ENCODE measurements at places on chromosomes 1 and 21.
A peak's percentile ranks its signal among the peaks of the same experiment; 100 is the strongest.

- DNase-seq: no peak
Measured at GRCh38 chr1:196680107-196680506, 28.3 kb downstream of the CFH start.

GRCh38 chr1:87765681-87766070 lies 437.0 kb downstream of the LMO4 start:
- DNase-seq: no peak

- no peak for DNase-seq
Measured at GRCh38 chr1:935751-936231, 12.1 kb downstream of the SAMD11 start.

GRCh38 chr1:39609618-39610331 lies 29.7 kb downstream of the HEYL start:
- DNase-seq: peak; percentile 51

GRCh38 chr21:42317341-42317741 lies 2.1 kb upstream of the TFF3 start:
- DNase-seq: no peak

DNA sequence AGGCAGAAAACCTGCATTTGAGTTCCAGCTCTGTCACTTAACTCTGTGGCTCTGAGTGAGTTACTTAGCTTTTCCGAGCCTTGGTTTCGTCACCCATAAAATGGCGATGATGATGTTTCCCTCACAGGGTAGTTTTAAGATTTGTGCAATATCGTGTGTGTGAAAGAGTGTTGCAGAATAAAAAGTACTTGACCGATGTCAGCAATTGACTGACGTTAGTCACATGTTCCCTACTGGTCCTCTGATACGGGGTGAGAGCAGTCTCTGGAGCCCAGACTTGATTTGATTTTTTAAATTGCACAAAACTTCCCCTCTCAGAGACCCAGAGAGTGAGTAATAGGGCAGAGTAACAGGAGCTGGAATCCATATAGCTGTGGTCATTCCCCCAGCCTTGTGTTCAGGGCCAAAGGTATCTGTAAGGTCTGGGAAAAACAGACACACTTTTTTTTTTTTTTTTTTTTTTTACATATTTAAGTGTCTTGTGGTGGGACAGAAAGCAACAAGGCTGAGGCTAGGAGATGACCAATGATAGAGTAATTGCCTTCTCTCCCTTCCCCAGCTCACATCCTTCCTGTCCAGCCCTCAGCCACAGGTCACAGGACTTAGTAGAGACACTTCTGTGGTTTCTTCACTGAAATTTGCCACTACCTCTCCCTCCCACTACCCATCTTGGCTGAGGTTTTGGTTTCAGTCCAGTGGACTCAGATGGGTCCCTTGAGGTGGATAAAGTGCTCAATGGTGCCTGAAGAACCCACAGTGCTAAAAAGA lies 2.0 kb downstream of the FCER1G start:
- DNase-seq: no peak

DNA sequence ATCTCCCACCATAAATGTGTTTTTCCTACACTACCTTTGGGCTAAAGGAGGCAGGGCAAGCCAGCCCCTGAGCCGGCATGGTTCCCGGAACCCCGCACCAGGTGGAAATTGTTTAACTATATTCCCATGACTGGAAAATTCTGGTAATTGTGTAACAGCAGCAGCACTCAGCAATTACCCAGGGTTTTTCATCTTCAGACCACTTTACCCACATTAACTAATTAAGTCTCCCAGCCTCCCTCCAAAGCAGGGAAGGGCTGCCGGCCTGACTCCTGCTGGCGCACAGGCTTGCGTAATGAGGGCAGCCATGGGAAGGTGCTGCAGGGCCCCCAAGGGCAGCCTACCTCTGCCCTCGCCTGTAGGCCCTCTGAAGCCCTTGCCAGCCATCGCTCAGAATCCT lies 140.7 kb upstream of the VAMP3 start:
- no peak for DNase-seq

- no peak for DNase-seq
Measured at GRCh38 chr1:246781212-246781611, 57.0 kb downstream of the SCCPDH start.

DNA sequence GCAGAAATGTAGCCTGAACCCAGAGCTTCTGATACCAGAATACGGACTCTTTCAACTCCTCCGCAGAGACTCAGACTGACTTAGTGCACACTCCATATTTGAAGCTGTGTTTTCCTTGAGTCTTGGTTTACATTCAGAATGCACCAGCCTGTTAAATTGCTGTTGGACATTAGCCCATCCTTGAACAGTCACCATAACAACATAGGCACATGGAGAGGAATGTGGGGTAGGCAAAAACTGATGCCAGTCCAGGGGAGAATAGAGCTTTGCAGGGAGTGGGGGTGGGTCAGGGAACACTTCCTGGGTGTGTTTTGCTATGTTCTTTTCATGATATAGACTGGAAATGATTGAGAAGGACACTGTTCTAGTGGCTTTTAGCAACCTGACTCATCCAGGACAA lies 76.3 kb upstream of the CACNA1E start:
- no peak for DNase-seq

- no peak for DNase-seq
Measured at GRCh38 chr1:227742738-227743715, 7.8 kb downstream of the SNAP47 start.

DNA sequence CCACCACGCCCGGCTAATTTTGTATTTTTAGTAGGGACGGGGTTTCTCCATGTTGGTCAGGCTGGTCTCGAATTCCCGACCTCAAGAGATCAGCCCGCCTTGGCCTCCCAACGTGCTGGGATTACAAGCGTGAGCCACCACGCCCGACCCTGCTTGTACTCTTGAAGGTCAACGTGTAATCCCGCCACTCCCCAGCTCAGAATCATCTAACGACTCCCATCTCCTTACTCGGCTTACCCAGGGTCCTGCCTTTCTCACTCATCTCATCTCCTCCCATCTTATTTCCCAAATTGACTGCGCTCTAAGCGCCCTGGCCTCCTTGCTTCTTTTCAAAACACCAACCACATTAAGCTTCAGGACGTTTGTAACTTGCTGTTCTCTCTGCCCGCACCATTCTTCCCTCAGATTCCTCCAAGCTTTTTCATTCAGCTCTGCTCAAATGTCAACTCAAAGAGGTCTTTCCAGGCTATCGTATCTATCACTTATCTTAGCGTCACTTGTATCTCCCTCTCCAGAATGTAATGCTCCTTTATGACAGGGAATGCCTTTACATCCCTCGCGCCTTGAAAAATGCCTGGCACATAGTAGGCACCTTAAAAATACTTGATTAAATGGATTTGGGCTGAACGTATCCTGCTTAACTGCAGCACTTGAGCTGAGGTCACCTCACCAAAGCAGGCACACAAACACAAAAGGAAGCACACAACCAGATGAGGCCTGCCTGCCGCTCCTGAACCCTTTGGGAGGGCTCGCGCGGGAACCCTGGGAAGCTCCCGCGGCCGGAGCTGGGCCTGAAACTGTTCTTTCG lies 1.4 kb upstream of the USP1 start:
- DNase-seq: no peak

DNA sequence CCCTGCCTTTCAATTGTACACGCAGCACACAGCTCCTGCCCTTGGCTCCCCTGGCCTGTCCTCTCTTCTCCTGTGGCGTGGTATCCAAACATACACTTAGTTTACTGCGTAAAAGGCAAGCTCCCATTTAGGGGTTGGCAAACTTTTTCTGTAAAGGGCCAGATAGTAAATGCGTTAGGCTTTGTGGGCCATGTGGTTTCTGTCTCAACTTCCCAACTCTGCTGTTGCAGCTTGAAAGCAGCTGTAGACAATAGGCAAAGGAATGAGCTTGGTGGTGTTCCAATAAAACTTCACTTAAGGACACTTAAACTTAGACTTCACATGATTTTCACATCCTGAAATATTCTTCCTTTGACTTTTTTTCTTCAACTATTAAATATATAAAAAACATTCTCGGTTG lies 63.3 kb downstream of the RHOU start:
- DNase-seq: no peak

DNA sequence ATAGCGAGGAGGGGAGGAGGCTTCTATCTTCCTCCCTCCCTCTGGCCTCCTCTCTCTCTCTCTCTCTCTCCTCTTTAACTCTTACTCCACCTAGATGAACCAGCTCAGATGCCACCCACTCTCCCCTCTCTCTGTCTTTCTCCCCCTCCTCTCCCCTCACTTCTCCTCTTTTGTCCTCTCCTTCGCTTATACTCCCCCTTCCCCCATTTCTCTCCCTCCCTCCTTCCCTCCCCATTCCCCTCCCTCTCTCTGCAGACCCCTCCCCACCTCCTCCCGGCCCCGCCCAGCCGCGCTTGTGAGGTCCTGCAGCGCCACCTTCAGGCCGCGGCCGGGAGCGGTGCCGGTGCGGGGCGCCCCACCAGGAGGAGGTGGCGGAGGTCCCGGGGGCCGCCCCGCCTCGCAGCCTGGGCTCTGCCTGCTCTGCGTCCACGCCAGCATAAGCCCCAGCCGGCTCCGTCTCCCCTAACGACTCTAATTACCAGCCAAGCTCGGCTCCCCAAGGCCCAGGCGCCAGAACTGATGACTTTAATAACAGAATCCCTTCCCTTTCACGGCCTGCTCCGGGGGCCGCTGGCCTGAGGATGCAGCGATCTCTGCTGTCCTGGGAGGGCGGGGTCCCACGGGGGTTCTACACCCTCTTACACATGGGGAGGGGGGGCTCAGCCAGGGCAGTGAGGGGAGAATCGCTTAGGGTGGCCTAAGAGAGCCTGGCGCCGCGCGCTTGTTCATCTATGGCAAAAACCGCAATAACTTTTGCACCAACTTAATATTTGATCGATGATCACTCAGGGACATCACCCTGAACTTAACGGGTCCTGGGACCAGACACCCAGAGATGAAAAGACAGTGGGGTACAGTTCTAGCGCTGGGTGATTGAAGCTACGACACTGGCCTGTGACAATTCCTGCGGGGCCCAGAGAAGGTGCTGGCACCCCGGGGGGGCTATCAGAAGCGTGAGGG lies 637.3 kb downstream of the MATN1 start:
- DNase-seq: no peak

DNA sequence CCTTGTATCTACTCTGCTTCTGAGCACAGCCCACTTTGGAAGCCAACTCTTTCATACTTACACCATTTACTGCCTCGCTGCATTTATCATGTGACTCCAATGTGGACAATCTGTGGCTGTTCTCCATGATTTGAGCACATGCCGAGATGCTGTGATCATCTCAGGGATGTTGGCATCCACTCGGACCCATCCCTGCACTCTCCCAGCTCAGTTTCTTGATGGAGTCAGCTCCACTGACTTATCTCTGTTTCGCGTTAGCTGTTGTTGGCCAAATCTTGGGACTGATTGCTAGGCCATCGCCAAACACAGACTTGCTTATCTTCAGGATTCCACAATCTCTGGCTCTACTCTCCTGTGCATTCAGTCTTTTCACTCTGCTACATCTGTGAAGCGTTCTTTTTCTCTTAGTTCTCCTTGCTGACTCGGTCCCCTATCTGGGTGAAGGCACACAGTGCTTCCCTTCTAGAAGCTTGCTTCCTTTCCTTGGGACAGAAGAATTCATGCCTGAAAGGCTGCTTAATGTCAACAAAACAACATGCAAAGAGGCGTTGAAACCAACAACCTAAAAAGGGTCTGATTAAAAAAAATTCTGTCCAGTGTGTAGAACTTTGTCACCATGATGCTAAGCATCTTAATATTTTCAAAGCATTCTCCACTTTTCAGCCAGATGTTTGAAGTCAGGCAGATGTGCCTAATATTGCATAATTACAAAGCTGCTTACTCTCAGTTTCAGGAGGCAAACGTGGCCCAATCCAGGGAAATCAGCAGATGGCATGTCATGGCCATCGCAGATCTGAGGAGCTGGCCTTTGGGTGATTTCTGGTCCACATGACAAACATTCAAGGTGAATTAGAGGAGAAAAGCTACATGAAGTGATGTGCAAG lies 120.7 kb downstream of the NGF start:
- no peak for DNase-seq

DNA sequence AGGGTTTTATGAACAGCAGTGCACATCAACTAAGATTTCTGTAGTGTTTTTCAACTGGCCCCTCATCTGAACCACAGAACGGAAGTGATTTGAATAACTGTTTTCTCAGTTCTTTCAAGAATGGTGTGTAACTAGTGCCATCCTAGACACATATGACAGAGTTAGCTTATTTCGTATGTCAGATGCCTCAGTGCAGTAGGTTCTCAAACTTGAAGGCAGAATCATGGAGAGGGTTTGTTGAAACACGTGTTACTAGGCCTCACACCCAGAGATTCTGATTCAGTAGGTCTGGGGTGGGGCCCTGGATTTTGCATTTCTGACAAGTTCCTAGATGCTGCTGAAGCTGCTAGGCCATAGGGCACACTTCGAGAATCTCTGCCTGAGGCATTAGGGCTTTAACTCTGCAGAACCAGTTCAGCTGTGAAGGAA lies 49.0 kb downstream of the SCCPDH start:
- DNase-seq: no peak

DNA sequence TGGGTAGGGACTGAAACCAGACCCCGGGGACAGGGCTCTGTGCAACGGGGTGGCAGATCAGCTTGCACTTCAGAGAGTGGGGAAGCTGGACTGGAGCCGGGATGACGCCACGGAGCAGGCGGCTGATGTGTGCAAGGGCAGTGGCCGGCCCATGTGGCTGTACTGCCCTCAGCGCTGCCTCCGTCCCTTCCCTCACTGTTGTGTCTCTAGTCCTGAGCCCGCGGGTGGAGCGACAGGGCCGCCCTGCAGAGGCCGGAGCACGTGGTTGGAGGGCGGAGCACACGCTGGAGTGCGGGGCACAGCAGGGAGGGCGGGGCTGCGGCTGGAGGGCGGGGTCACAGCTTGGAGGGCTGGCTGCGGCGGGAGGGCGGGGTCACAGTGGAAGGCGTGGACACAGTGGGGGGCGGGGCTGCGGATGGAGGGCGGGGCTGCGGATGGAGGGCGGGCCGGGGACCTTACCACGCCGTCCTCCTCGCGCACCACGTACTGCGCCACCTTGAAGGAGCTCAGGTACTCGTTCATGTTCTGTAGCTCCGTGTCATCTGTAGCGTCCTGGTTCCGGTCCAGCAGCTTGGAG lies 52.4 kb downstream of the CHD5 start:
- DNase-seq: no peak

GRCh38 chr1:24384251-24385090 lies 29.1 kb downstream of the STPG1 start:
- no peak for DNase-seq

- DNase-seq: peak; percentile 63
Measured at GRCh38 chr1:89125913-89126580, at the start of gene GBP2. TSS of gene GBP2 (minus strand) at chr1:89126114. CDS start at chr1:89121966, 4,148 bp downstream.
